Cardiac muscle cell (in vitro differentiated cells and primary cell): ENCODE measurements at places on chromosomes 11 and 22. TPM values are rescaled to one million over a fixed set of nuclear protein-coding genes. Genes with fewer than 3 reads are reported as not detected.

- H3K27me3 ChIP-seq, result peaks cover 36% of the 10 kb centered on the region
- no peaks in the 10 kb centered on the region for H3K36me3 ChIP-seq
- H3K4me3 ChIP-seq, result no peak overlapping the region
These were observed 4.0 kb upstream of the SCUBE2 start for GRCh38 chr11:9095421-9095820.

- no peak overlapping the region for H3K4me3 ChIP-seq
- no peaks in the 10 kb centered on the region for H3K27me3 ChIP-seq
- no peaks in the 10 kb centered on the region for H3K4me1 ChIP-seq
- DNase-seq, result no peak
These were observed 34.8 kb downstream of the MB start for GRCh38 chr22:35582218-35582860.

- H3K27ac ChIP-seq, result no peak overlapping the region
- H3K27me3 ChIP-seq, result peaks cover 9% of the 10 kb centered on the region
- no peak overlapping the region for H3K4me3 ChIP-seq
- peak; percentile 25 for DNase-seq
- H3K36me3 ChIP-seq, result no peaks in the 10 kb centered on the region
These were observed 787.7 kb downstream of the NTM start for GRCh38 chr11:132158091-132158490.

DNA sequence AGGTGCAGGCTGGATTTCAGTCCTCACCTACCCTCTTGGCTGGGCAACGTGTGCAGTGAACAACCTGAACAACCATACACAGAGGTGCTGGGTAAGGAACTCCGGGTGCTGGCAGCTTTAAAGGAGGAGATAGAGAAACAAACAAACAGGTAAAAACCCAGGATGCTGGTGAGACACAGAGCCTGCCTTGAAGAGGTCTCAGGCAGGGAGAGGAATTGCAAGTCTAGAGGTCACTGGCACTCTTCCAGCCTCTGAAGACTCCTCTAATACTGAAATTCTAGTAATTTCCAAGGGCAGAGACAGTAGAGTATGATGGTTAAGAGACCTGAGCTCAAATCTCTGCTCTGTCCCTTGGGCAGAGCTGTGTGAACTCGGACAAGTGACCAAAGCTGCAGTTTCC, 192.5 kb downstream of the CEP164 start:
- no peaks in the 10 kb centered on the region for H3K4me1 ChIP-seq
- no peaks in the 10 kb centered on the region for H3K27me3 ChIP-seq
- no peak overlapping the region for H3K4me3 ChIP-seq
- H3K27ac ChIP-seq, result no peak overlapping the region
- no peaks in the 10 kb centered on the region for H3K36me3 ChIP-seq
- DNase-seq, result peak; percentile 21

- no peak overlapping the region for H3K27ac ChIP-seq
- no peak for DNase-seq
- peak overlapping the region; percentile 52 for H3K4me3 ChIP-seq
- H3K36me3 ChIP-seq, result no peaks in the 10 kb centered on the region
- peaks cover 24% of the 10 kb centered on the region for H3K4me1 ChIP-seq
These were observed 841 bp upstream of the TUB start for GRCh38 chr11:8080069-8080670.

DNA sequence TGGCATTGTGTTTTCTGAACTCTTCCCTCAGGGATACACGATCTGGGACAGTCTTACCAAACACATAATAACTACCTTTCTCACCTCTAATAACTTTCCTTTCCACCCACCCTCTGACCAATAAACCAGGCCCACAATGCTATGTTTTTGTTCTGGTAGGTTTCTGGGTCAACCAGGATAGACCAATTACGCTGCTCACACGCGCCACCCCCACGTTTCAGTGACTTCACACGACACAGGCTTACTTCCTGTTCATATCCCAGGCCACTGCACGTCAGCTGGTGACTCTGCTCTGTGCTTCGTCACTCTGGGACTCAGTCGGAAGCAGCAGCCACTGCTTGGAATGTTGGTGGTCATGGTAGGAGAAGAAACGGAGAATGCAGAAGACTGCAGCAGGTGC, 2.5 kb downstream of the KRTAP5-4 start:
- no peak overlapping the region for H3K4me3 ChIP-seq
- no peak for DNase-seq
- H3K4me1 ChIP-seq, result no peaks in the 10 kb centered on the region
- H3K27me3 ChIP-seq, result peaks cover 8% of the 10 kb centered on the region

GRCh38 chr11:99601179-99601578, 580.4 kb downstream of the CNTN5 start:
- H3K27me3 ChIP-seq, result no peaks in the 10 kb centered on the region
- no peak overlapping the region for H3K27ac ChIP-seq
- H3K4me3 ChIP-seq, result no peak overlapping the region
- H3K4me1 ChIP-seq, result no peaks in the 10 kb centered on the region
- no peak for DNase-seq
- H3K36me3 ChIP-seq, result no peaks in the 10 kb centered on the region

GRCh38 chr22:27148886-27149470, 491.6 kb downstream of the MIAT start:
- no peak overlapping the region for H3K4me3 ChIP-seq
- H3K27ac ChIP-seq, result no peak overlapping the region
- no peak for DNase-seq

DNA sequence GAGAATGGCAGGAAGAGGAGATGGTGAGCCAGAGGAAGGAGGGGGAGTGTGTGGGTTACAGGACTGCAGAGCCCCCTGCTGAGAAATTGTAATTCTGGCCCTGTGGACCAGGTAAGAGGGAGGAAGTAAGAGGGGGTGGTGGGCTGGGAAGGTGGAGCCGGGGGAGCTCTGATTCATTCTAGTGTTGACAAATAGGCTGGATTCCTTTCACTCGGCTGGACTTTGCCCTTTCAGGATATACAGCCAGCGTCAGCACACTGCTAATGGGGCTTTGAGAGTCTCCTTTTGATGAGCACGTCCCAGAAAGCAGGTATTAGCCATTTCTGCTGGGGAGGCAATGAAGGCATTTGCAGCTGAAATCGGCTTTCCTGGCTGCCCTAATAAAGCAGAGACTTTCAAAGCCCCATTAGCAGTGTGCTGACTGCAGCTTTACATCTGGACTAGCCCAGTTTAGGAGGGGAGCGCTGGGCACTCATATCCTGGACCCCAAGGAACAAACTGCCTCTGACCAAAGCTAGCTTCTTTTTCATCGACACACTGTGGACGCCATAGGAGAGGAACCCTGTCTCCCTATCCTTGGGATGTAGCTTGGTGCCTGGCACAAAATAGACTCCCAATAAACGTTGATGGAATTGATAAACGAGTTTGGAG, 44.8 kb upstream of the CADM1 start:
- H3K27ac ChIP-seq, result no peak overlapping the region
- no peak for DNase-seq
- H3K36me3 ChIP-seq, result no peaks in the 10 kb centered on the region
- H3K4me1 ChIP-seq, result peaks cover 9% of the 10 kb centered on the region
- no peaks in the 10 kb centered on the region for H3K27me3 ChIP-seq

DNA sequence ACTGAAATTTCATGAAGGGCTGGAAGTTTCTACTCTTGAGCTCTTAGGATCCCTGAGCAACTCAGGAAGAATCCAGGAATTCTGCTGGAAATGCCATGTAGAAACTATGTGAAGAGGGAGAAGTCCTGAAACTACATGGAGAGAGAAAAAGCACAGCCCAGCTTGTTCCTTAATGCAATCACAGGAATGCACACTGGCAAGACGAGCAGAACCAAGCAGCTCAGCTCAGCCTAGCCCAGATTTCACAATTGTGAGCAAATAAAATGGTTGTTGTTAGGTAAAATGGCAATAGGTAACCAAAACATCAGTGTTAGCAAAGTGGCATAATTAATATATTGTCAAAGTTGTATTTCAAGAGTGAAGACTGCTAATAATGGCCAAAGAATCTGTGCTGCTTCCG, 28.1 kb downstream of the ZNF214 start:
- no peaks in the 10 kb centered on the region for H3K27me3 ChIP-seq
- H3K4me1 ChIP-seq, result no peaks in the 10 kb centered on the region
- H3K36me3 ChIP-seq, result no peaks in the 10 kb centered on the region

DNA sequence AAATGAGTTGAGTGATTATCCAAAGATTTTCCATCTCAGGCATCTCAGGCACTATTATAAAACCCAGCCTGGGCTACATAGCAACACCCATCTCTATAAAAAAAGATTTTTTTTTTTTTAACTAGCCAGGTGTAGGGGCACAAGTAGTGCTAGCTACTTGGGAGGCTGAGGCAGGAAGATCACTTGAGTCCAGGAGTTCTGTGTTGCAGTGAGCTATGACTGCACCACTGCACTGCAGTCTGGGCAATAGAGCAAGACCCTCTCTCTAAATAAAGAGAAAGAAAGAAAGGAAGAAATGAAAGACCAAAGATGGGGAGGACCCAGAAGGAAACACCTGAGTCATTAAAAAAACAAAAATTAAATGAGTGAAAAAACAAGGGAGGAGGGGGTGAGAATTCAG, 14.1 kb downstream of the RSF1 start:
- H3K36me3 ChIP-seq, result no peaks in the 10 kb centered on the region
- no peak overlapping the region for H3K4me3 ChIP-seq
- H3K27ac ChIP-seq, result no peak overlapping the region
- H3K27me3 ChIP-seq, result no peaks in the 10 kb centered on the region
- no peak for DNase-seq

DNA sequence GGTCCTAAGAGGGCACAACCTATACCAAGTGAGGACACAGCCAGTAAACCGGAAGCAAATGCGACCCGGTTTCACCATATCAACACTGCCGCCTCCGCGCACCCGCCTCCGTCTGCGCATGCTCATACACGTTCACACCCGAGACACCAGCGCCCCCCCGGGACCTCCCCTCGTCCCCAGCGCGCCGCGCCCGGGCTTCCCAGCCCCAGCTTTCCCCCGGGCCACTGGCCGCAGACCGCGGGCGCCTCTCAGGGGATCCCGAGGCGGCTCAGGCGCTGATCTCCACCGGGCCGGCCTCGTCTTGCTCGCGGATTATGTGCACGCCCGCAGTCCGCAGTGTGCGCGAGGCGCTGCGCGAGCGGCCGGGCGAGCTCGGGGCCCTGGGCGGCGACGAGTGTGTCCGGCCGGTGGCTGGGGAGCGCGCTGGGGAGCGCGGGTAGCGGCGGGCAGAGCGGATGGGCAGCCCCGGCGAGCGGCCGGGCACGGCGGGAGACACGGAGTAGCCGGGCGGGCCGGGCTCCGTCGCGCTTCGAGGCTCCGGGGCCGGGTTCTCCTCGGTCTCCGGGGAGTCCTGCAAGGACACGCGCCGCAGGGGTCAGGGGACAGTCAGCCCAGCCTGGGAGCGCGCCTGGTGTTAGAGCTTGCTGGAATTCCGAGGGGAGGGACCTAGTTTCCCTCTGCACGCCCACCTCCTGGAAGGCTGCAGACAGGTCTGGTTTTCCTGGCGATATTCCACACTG, 2.0 kb downstream of the HEPN1 start:
- peak; percentile 76 for DNase-seq
- peak overlapping the region; percentile 50 for H3K27ac ChIP-seq
- peaks cover 10% of the 10 kb centered on the region for H3K27me3 ChIP-seq
- H3K36me3 ChIP-seq, result no peaks in the 10 kb centered on the region

- H3K27ac ChIP-seq, result peak within 1 kb of the TSS; percentile 99
- no peaks in the 10 kb centered on the region for H3K27me3 ChIP-seq
- H3K4me3 ChIP-seq, result peak within 1 kb of the TSS; percentile 68
- peak; percentile 90 for DNase-seq
These were observed at the start of gene RRAS2 for GRCh38 chr11:14358729-14359439. Gene RRAS2 (minus strand): TSS chr11:14359183. CDS start chr11:14358870, 313 bp downstream.

DNA sequence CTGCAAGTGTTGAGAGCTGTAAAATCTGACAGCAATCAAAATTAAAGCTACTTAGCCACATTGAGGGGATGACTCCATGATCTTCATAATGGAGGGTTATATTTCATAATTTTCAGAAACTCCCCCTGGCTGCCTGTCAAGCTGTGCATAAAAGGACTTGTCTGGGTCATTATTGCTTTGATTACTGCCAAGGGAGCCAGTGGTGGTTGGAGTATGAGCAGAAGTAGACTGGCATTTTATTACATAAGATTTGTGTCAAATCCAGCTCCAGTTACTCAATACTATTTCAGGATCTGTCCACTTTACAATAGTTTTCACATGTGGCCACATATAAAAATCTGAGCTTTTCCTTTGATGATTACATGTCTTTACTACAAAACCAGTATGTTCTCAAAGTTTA, 108.9 kb upstream of the SLC5A12 start:
- DNase-seq, result no peak
- H3K36me3 ChIP-seq, result no peaks in the 10 kb centered on the region
- H3K4me3 ChIP-seq, result no peak overlapping the region
- no peak overlapping the region for H3K27ac ChIP-seq

GRCh38 chr22:21759093-21759492, 23.5 kb upstream of the YPEL1 start:
- no peaks in the 10 kb centered on the region for H3K27me3 ChIP-seq
- H3K36me3 ChIP-seq, result peaks cover 29% of the 10 kb centered on the region
- H3K4me1 ChIP-seq, result peaks cover 13% of the 10 kb centered on the region
- H3K27ac ChIP-seq, result no peak overlapping the region
- no peak overlapping the region for H3K4me3 ChIP-seq

GRCh38 chr11:15280393-15280792, 165.7 kb downstream of the INSC start:
- H3K4me3 ChIP-seq, result no peak overlapping the region
- no peaks in the 10 kb centered on the region for H3K27me3 ChIP-seq
- no peaks in the 10 kb centered on the region for H3K36me3 ChIP-seq
- peaks cover 11% of the 10 kb centered on the region for H3K4me1 ChIP-seq

DNA sequence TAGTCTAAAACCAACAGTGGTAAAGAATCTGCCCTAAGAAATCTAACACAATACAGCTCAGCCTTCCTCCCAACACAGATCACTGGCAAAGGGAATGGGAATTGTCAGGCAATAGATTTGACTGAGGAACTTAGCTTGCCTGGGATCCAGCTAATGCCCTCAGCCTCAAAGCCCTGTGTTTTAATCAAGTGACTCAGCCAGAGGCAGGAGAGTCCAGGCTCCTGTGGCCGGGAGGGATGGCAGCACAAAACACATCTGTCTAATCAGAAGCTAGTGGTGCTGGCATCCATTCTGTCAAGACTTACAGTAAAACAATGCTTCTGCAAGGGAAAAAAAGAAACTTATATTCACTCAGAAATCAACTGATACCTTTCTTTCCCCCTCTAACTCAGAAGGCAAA, 5.6 kb downstream of the SYTL2 start:
- no peak for DNase-seq
- no peaks in the 10 kb centered on the region for H3K36me3 ChIP-seq
- H3K27ac ChIP-seq, result no peak overlapping the region
- no peaks in the 10 kb centered on the region for H3K4me1 ChIP-seq

- DNase-seq, result no peak
- H3K27ac ChIP-seq, result no peak overlapping the region
- H3K36me3 ChIP-seq, result no peaks in the 10 kb centered on the region
- no peak overlapping the region for H3K4me3 ChIP-seq
- H3K4me1 ChIP-seq, result peaks cover 7% of the 10 kb centered on the region
- H3K27me3 ChIP-seq, result no peaks in the 10 kb centered on the region
These were observed 19.3 kb upstream of the ARAP1 start for GRCh38 chr11:72771507-72771906.

- no peaks in the 10 kb centered on the region for H3K36me3 ChIP-seq
- no peak for DNase-seq
- no peak overlapping the region for H3K4me3 ChIP-seq
- no peaks in the 10 kb centered on the region for H3K27me3 ChIP-seq
These were observed 13.9 kb upstream of the KCTD17 start for GRCh38 chr22:37037669-37038068.

- DNase-seq, result no peak
- no peaks in the 10 kb centered on the region for H3K27me3 ChIP-seq
- no peaks in the 10 kb centered on the region for H3K4me1 ChIP-seq
- H3K4me3 ChIP-seq, result no peak overlapping the region
These were observed 260.9 kb downstream of the KIRREL3 start for GRCh38 chr11:126739499-126740145.

LDHA gene
- total RNA-seq, result 1,055 and 1,613 TPM in 2 replicates

KCTD17 gene
- total RNA-seq, result 38.4 and 39.1 TPM in 2 replicates

PATE2 gene
- total RNA-seq, result 0.11 TPM in 1 of 2 replicates, not detected in the other

DESI1 gene
- total RNA-seq, result 34.2 and 43.2 TPM in 2 replicates

MRGPRE gene
- total RNA-seq, result not detected in 2 replicates

SGSM1 gene
- 0.25 and 0.39 TPM in 2 replicates for total RNA-seq

TMEM86A gene
- total RNA-seq, result 3.4 and 4.1 TPM in 2 replicates

OR51B2 gene
- total RNA-seq, result 1.6 TPM in 1 of 2 replicates, not detected in the other

OR5D16 gene
- total RNA-seq, result not detected in 2 replicates
